ENCODE measurements at places on chromosomes 12 and 14.

DNA sequence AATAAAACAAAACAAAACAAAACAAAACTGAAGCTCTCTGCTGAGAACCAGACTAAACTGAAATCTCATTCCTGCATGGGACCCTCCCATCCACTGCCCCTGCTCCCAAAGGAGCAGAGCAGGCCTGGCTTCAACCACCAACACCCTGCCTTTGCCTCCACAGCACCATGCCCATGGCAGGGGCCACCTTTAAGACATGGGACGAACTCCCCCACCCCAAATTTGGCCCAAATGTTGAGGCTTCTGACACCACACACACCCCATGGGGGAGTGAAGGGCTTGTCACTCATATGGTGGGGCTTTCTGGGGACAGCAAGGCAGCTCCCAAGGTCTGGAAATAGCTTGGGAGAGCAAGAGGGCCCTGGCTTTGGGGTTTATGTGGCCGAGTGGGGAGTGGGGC, 177.2 kb downstream of the KIF26A start:
- no peak for DNase-seq

GRCh38 chr12:106035421-106035820, 103.3 kb downstream of the NUAK1 start:
- DNase-seq = no peak

DNA sequence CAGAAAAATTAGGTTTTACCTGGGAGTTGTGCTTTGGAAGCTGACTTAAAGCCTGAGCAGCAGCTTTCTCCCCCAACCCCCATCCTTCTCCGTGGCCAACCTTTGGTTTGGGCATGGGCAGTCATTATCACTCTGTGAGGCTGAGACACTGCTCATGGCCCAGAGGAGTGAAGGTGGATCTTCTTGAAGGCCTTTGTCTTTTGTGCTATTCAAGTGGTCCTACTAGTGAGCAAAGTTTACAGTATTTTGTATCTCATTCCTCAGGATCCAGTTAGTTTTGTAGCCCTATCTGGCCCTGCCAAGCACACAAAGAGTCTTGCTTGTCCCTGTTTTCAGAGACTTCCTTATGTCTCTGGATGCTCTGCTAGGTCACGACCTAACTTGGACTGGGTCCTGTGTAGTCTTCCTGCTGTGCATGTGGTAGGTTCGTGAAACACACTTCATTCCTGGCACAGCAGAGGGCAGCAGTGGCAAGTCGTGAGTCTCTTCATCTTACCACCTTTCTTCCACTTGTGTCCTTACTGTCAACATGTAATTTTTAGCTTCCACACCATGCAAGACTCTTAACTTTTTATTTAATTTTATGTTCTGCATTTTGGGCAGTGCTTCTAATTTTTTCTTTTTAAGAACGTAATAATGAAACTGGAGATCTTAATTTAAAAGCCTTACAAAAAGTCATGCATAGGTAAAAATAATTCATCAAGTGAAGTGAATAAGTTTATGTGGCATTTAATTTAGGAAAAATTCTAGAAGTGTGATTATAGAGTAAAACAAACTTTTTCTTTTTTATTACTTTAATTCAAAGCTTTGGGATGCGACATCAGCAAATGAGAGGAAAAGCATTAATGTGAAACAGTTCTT, 53.7 kb downstream of the APAF1 start:
- DNase-seq = no peak

GRCh38 chr12:52213564-52214420, 19.3 kb upstream of the KRT7 start:
- peak; percentile 22 for DNase-seq

GRCh38 chr12:50120521-50120920, 8.5 kb downstream of the COX14 start:
- DNase-seq = no peak

DNA sequence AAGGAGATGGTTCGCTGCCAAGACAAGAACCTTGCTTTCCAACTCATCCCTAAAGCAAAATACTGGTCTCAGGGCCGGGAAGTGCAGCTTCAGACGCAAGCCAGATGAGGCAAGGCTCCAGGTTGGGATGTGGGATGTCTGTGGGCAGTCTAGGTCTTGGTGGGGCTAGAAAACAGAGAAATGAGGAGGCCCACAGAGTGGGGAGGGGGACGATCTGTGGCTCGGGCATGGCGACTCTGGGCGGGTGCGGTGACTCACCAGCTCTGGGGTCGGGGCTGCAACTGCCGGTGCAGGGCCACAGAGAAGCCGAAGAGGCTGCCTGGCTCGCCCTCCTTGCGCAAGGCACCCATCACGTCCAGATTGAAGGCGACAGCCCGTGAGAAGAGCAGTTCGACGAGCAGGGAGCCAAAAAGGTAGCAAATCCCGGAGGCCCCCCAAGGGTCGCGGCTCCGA, 459 bp downstream of the ITGA7 start:
- DNase-seq = no peak

DNA sequence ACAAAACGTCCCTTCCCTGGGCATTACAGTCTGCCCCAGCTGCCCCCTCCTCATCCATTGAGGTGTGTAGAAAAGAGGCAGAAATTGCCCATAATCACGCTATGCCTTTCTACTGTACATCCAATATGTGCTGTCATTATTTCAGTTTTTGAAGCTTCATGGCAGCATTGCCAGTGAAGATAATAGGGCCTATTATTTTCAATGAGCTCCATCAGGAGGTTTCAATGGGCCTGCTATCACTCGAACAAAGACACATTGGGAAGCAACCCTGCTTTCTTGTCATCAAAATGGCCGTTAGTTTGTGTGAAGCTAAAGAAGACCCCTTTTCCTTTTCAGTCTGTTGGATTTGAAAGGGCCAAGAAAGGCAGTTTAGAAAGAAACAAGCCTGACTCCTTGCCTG, 653.8 kb downstream of the NOVA1 start:
- no peak for DNase-seq

Data from stimulated activated CD8-positive, alpha-beta memory T cell treated with anti-CD3 and anti-CD28 coated beads, Interleukin-7, amount 100 ng/mL, for 24 hours (primary cell).